Activated CD4-positive, alpha-beta T cell treated with anti-CD3 and anti-CD28 coated beads for 24 hours (primary cell): ENCODE measurements at places on chromosomes 1 and 21.
A peak's percentile ranks its signal among the peaks of the same experiment; 100 is the strongest.

GRCh38 chr1:78210175-78210574 is 164.4 kb downstream of the GIPC2 start:
- DNase-seq = no peak

DNA sequence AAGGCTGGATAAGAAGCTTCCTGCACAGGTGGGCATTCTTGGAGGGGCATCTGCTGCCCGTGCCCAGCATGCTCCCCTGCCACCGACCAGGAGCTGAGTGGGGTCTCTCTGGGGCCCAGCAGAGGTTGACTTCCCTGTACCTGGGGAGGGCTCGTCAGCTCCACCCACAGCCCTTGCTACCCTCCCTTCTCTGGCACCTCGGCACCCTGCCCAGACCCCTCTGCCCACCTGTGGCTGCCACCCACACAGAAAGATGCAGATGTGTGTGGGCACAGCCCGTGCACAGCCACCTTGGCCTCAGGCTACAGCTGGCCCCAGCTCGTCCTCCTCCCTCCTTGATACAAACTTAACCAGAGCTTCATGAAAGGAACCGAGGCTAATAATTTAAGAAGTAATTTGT is 241.2 kb upstream of the VAMP3 start:
- no peak for DNase-seq

GRCh38 chr1:205965036-205965884 is 22.0 kb upstream of the SLC26A9 start:
- no peak for DNase-seq

DNA sequence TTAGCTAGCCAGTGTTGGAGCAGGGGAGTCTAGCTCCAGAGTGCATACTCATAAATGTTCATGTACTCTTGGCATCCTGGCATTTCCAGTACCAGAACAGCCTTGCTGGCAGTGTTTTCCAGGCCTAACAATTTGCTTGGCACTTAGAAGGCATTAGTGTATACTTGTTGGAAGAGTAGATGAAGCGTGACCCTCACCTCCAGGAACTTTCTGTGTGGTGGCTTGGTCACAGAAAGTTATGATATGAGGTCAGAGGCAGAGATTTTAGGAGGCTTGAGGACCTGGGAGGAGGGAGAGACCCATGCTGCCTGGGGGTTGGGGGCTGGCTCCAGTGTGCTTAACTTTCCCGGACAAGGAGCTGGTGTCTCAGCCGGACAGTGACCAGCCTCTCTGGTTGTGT is 52.7 kb upstream of the GCLM start:
- DNase-seq = no peak

GRCh38 chr1:206744683-206745082 is 25.9 kb upstream of the IL19 start:
- no peak for DNase-seq

- DNase-seq = no peak
Observed at GRCh38 chr1:161198897-161199431, at the start of gene ADAMTS4. TSS of gene ADAMTS4 (minus strand) at chr1:161199054. CDS start at chr1:161198627, 427 bp downstream.

DNA sequence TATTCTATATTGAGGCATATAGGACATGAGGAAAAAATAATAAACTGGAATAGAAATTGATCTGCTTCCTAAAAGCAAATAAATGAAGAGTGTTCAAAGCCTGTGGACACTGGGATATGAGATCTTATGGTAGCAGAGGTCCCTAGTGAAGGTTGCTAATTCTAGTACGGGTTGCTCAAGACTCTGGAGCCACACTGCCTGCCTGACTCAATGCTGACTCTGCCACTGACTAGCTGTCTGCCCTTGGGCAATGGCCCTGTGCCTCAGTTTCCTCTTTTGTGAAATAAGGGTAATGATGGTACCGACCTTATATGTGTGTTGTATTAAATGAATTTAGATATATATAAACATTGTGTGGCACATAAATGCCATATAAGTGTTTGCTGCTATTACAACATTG is 59.0 kb upstream of the C1orf53 start:
- no peak for DNase-seq

DNA sequence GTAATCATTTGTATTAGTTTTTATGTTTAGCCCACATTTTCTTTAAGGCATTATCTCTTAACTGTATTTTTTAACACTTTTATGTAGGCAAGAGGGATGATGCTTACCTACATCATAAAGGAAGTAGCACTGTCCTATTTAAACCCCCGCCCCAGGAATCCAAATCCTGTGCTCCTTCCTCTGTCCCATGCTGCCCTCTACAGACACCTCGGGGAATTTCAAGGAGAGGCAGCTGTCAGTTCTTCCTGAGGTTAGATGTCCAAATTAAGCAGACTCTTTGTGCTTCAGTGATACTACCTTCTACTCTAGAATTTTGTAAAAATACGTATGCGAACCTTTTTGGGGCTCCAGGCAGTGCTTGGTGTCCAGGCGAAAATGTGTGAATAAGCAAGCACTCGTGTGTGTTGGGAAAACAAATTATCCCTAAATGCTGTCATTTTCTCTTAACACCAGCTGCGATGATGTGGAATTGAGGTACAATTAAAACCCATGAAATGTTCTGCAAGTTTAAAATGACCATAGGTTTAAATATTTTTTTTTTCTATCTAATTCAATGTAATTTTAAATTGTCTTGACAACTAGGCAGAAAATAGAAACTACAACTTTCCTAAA is 19.2 kb downstream of the CRCT1 start:
- peak; percentile 34 for DNase-seq

- DNase-seq = no peak
Observed at GRCh38 chr1:50438945-50439344, 15.7 kb upstream of the DMRTA2 start.

GRCh38 chr1:230197644-230198567 is 130.9 kb downstream of the GALNT2 start:
- no peak for DNase-seq

- no peak for DNase-seq
Observed at GRCh38 chr1:56520016-56520601, 59.3 kb downstream of the PLPP3 start.

DNA sequence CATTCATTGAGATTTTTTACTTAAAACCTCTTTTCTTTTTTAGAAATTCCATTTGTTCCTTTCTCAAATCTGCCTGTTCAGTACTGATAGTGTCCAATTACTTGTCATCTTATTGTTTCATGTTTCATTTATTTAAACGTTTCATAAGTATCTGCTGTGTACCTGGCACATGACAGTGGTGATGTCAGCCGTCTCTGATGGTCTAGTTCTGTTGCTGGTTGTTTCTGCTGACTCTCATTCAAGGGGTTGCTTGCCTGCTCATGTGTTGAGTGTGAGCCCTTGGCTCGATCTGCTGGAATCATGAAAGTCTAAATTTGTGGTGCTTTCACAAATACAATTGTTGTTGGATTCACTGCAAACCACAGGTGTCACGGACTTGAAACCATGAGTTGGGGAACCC is 25.5 kb upstream of the C2CD2 start:
- DNase-seq = no peak

DNA sequence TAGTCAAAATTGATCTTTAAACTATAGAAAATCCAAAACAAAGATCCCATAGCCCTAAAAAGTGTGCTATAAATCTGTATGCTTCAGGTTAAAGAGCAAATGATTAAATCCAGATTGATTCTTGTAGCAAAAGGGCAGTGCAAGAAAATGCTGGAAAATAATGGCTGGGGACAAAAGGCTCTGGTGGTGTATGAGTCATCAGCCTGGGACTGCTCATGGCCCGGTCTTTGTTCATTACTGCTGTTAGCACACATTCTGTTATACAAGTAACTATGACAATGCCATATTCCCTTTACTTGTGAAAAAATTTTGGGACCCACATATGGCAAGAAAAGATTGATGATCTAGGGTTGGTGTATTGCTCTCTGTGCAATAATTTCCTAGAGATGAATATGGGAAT is 89.1 kb downstream of the RWDD3 start:
- no peak for DNase-seq

- no peak for DNase-seq
Observed at GRCh38 chr1:39488012-39488545, 3.4 kb upstream of the BMP8A start.

DNA sequence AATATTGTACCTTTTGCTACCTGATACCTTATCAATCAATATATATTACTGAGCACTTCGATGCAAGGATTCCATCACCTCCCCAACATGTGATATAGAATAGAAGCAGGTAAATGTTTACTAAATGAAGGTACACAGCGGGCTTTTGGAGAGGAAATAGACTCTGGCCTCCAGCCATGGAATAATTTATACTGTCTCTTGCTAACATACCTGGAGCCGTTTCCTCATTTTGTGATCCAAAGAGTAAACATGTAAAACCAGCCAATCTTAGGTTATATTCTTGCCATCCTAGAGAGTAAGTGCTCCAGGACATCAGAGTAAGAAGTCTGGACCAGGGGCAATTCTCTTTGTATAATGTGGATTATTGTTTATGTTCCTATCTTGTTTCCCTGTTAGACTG is 39.4 kb downstream of the NDUFS5 start:
- no peak for DNase-seq

DNA sequence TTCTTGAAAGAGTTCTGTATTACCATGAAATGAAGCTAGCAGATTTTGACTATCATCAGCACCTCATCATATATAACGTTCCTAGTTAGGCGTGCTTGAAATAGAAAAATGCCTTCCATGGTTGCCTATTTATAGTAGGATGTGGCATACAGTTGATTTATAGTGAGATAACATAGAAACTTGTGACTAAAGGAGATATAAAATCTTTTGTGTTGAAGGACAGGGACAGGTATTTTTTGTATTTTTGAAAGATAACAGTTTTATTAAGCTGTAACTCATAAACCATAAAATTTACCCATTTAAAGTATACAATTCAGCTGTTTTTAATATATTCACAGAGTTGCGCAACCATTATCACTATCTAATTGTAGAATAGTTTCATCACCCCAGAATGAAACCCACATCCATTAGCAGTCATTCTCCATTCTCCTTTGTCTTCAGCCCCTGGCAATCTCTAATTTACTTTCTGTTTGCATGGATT is 19.3 kb downstream of the SPEN start:
- no peak for DNase-seq

DNA sequence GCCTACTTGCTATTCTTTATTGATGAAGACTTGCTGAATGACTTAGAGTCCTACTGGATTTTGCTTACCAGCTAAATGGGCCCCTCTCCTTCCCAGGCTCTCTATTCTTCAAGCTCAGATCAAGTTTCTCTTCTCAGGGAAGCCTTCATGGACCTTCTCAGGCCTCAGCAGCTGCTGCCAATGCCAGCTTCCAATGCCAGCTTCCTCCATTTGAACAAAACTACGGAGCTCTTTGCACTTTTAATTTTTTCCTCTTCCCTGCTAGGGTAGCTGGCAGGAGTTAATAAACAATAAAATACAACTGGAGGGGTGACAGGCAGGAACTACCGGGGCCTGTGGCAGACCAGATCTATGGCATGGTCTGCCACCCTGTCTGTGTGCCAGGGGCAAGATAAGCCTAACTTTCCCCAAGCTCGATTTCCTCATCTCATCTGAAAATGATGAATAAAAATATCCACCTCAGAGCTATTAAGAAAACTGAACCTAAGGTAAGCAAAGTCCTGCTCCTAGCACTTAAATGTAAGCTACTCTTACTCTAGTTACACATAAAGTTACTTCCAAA is 995 bp upstream of the IPO13 start:
- DNase-seq = no peak

- DNase-seq = no peak
Observed at GRCh38 chr1:37174876-37175275, 140.6 kb upstream of the GRIK3 start.

- no peak for DNase-seq
Observed at GRCh38 chr1:75308365-75308764, 174.2 kb downstream of the LHX8 start.

GRCh38 chr1:224300346-224300745 is 29.6 kb downstream of the NVL start:
- no peak for DNase-seq

- no peak for DNase-seq
Observed at GRCh38 chr1:200969726-200970561, 53.6 kb downstream of the KIF21B start.

DNA sequence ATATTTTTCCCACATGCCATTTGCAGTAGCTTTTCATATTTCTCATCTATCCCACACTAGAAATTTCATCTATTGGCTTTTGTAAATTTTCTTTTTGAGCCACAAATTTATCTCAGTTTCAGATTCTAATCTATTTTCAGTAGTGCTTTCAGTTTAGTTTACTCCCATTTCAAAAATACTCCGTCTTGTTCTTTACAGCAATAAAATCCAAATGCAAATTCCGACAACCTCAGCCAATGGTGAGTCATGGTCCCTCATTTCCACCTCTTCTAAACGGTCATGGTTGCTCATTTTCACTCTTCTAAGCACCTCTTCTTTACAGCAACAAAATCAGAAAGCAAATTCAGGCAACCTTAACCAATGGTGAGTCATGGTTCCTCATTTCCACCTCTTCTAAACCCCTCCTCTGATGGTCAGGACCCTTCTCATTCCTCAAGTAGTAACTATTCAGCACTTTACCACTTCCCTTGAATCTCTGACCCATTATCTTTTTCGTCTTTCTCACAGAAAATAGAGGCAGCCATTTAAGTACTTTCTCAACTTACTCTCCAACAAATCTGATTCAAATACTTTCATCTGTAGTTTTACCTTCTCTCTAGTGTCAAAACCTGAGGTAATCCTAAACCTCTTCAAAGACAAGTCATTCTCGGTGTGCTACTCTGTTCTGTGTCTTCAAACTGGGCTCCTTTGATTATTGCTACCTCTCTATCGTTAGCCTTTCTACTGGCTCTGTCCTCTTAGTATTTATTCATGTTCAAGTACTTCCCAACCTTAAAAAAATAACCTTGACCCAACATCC is 34.4 kb downstream of the C21orf91 start:
- DNase-seq = no peak

GRCh38 chr1:113660088-113660487 is 99.2 kb downstream of the PHTF1 start:
- DNase-seq = no peak

DNA sequence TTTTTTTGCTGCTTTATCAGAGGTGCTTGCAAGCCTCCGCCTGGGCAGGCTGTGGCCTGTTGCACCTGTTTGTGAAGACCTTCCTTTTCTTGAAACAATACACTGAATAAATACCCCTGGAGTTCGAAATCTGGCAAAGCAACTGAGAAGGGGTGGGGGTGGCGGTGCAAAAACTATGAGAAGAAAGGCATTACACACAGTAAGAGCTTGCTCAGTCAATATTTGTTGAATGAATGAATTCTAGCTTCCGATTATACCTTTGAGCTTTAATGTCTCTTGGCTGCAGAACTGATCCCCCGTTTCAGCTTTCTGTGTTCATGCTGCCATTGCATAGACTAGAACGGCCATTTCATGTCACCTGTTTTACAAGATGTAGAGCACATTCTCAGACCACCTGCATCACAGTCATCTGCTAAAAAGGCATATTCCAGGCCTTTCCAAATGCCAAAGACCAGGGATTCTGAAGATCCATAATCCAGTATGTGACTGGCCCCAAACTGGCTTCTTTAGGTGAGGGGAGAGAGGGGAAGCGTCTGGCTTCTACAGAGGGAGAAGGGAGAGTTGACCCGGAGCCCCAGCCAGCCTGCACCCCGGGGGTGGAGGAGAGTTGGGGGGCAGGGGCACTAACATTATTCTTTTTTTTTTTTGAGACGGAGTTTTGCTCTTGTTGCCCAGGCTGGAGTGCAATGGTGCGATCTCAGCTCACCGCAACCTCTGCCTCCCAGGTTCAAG is 111.5 kb downstream of the ETS2 start:
- DNase-seq = no peak

GRCh38 chr1:53878492-53879105 is 11.0 kb downstream of the YIPF1 start:
- DNase-seq = no peak
